ENCODE measurements at places on chromosomes 6 and 20.

- DNase-seq: no peak
These were observed 85.0 kb downstream of the CDC40 start for GRCh38 chr6:110265273-110265672.

GRCh38 chr20:61875221-61875885 lies 190.3 kb downstream of the TAF4 start:
- no peak for DNase-seq

DNA sequence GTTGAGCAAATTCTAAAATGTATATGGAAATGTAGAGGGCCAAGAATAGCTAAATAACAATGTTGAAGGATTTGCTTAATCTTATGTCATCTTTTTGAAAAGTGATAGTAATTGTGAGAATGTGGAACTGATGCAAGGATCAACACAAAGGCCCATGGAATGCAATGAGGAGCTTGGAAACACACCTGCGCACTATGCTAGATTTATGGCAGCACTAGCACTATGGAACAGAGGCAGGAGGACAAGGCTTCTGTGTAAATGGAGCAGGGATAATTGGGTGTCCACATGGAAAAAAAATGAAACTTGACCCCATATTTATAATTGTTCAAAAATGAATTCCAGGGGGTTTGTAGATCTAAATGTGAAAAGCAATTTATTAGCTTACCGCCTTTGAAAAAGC lies 298.3 kb downstream of the FARS2 start:
- no peak for DNase-seq

DNA sequence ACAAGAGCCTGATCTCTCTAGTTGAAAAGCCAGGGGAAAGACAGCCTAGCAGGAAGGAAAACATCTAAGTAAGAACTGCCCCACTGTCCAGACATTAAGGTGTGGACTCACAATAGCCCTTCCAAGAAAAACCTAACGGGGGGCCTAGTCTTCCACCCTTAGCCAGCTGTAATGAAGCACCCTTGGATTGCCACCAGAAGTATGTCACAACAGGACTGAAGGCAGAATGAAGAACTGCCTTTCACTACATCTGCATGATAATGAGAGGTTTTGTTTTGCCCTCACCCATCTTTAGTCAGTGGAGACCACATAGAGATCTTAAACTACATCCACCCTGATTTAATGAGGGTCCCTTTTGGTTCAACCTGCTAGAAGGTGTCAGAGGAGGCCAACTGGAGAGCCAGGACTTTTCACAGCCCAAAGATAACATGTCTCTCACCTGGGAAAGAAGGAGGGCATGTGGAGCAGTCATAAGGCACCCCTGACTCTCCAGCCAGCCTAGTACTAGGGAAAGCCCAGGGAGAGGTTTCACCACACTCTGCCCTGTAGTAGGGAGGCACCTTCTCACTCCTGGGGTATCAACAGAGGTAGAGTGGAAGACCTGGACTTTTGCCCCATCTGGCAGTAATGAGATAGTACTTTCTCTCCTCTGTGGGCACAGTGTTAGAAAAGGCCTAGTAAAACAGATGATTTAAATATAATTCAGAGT lies 1017.4 kb upstream of the MANEA start:
- no peak for DNase-seq

DNA sequence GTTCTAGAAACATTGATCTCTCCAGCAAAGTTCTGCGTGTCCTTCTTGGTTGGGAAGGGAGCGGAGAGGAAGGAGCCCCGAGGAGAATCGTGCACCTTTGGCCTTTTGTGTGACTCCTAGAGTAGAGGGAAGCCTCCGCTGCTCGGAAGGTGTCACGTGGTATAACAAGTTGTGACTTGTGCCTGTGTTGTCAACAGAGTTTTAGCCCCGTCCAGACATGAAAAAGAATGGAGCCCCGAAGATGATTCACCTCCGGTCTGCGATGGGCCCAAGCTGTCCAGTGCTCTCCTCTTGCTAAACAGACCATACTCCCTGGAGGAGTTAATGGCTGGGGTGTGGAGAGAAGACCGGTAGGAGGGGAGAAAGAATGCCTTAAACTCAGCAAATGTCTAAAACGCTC lies 7.0 kb downstream of the EYA2 start:
- no peak for DNase-seq

- DNase-seq: no peak
These were observed 19.0 kb downstream of the DLL1 start for GRCh38 chr6:170271771-170272314.

DNA sequence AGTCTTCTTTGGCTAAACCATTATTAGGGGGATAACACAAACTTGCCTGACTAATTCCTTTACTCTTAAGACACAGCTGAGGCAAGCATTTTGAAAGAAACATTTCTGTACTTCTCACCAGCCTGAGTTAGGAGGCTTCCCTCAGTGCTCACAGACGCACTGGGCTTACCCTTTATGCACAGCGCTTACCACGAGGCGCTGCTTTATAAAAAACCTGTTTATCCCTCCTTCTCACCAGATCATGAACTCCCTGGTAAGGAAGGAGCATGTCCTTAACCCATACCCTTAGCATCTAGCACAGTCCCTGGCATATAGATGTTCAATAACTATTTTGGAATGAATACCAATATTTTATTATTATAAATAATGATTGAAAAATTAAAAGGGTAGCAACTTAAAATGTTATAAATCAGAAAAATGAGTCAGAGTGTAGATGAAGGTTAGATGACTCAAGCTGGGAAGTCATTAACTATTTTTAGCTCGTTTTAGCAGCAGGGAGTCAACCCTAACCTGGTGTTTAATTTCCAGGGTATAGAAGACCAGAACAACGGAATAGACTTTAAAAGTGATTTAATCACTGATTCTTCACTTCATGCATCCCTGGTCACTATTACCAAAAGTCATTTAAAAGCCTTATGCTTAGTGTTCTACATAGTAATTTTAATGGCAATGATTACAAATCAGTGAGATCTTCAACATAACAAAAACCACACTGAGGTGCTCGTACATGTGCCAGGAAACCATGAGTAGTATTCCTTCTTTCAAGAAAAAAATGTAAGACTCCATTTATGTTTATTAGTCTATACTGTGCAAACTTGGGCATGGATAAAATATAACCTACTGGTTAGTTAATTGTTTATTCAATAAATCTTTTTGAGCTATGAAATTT lies 4.1 kb upstream of the TPD52L1 start:
- no peak for DNase-seq

- no peak for DNase-seq
These were observed 2.4 kb downstream of the CUL9 start for GRCh38 chr6:43184268-43184985.

DNA sequence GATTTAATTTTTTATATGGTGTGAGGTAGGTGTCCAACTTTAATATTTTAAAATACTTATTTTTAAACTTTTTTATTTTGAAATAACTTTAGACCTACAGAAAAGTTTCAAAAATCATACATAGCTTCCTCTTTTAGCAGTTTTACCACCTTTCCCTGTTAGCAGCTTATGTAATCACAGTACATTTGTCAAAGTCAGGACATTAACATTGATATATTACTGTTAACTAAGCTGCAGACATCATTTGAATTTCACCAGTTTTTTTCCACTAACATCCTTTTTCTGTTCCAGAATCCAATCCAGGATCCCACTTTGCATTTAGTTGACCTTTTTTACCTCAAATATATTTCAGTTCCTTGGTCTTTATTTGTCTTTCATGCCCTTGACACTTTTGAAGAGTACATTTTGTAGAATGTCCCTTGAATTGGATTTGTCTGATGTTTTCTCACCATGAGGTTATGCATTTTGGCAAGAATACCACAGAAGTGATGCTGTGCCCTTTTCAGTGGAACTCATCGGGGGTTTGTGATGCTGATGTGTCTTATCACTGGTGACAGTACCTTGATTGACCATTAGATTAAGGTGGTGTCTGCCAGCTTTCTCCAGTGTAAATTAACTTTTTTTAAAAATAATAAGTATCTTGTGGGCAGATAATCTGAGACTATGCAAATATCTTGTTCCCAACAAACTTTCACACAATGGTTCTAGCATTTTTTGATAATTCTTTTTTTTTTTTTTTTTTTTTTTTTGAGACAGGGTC lies 33.4 kb downstream of the TTLL9 start:
- DNase-seq: no peak

- peak; percentile 95 for DNase-seq
These were observed 4.0 kb upstream of the TUBB2B start for GRCh38 chr6:3231247-3232016.

- no peak for DNase-seq
These were observed 493.6 kb downstream of the EPM2A start for GRCh38 chr6:145241721-145242120.

- DNase-seq: no peak
These were observed 378.9 kb downstream of the PREX1 start for GRCh38 chr20:48448666-48449600.

GRCh38 chr6:157518397-157519250 lies 137.6 kb downstream of the ZDHHC14 start:
- DNase-seq: no peak

DNA sequence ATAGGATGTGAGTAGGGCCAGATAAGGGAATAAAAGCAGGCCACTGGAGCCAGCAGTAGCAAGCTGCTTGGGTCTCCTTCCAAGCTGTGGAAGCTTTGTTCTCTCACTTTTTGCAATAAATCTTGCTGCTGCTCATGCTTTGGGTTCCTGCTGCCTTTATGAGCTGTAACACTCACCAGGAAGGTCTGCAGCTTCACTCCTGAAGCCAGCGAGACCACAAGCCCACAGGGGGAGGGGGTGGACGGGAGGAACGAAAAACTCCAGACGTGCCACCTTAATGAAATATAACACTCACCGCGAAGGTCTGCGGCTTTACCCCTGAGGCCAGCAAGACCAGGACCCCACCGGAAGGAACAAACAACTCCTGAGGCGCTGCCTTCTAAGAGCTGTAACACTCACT lies 1324.4 kb upstream of the EYS start:
- no peak for DNase-seq

DNA sequence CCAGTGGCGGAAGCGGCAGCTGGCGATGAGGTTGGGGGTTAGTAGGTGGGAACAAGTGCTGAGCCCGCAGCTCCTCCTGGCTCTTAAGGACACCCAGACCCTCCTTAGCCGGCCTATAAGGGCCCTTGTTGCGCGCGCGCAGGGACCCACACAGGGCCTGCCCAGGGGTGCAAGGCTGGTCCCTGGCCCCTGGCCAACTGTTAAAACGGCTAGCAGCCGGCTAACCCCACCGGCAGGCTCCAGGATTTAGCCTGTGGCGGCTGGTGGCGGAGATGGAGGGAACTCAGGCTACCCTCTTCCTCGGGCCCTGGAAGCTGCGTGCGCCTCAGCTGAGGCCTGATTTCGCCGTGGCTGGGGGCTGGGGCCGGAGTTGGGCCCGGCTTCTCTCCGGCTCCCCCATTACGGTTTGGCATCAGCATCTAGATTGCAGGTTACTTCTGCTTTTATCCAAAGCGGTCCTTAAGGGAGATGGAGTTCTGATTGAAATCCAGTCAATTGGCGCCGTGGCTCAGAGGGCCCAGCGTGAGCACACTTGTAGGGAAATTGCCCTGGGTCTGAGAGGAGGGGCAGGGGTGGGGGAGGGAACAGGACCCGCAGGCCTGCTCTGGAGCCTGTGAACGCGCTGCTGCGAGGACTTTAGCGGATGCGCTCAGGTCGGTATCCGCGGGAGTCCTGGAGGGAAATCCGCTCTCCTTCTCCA lies 36.9 kb upstream of the CCDC167 start:
- peak; percentile 36 for DNase-seq

- DNase-seq: no peak
These were observed 464.1 kb downstream of the UTRN start for GRCh38 chr6:144749263-144749662.

DNA sequence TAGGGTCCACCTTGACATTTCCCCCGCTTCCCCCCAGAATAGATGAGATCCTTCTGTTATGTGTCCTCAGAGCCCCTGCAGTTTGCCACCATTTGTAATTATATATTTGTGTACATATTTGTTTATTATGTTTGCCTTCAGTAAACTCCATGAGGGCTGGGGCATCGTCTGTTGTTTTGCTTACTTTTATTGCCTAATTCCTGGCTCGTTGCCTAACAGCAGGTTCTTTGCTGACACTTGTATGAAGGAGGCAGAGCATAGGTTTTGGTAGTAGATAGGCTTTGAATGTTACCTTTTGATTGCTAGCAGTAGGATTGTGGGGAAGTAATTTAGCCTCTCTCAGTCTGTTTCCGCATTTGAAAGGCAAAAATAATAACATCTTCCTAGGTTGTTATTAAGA lies 9.9 kb downstream of the MAP3K4 start:
- DNase-seq: peak; percentile 16
